ENCODE measurements at places on chromosomes 11 and 22.

- no peak for DNase-seq
Measured at GRCh38 chr11:78284260-78284659, 95.5 kb downstream of the USP35 start.

- no peak for DNase-seq
Measured at GRCh38 chr11:134438542-134439537, 26.8 kb upstream of the B3GAT1 start.

GRCh38 chr11:38721586-38722315 is 2123.7 kb upstream of the RAG2 start:
- no peak for DNase-seq

- DNase-seq: peak; percentile 62
Measured at GRCh38 chr11:108112057-108112456, 9.3 kb upstream of the ACAT1 start.

- peak; percentile 48 for DNase-seq
Measured at GRCh38 chr11:84780689-84781293, 846.4 kb downstream of the DLG2 start.

GRCh38 chr11:12246989-12247388 is 130.4 kb upstream of the PARVA start:
- no peak for DNase-seq

DNA sequence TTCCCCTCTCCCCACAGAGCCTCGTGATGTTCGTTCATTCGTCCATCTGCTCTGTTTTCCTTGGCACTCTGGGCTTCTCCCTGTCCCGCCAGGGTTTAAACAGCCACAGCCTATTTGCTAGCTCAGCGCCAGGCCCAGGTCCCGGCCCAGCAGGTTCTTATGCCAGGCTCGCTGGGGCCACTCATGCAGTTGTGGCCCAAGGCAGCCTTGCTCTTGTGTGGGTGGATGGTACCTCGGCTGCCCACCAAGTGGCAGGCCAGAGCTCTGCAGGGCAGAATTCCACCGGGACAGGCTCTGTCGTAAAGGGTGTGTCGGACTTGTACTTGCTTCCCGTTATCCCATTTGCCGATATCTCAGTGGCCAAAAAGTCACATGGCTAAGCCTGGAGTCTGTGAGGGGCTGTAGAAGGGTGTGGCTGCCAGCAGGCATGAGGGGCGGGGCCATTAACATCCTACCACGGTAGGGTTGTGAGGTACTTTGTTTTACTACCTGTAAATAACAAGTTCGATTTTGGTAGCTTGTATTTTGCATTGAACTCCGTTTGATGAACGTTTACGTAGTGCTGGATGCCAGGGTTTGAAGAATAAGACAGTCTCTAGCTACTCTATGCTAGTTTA is 7.9 kb downstream of the FAM118A start:
- DNase-seq: peak; percentile 75

- DNase-seq: no peak
Measured at GRCh38 chr22:49179175-49179574, 648.5 kb downstream of the BRD1 start.

GRCh38 chr22:24730864-24731263 is 43.7 kb downstream of the PIWIL3 start:
- DNase-seq: no peak

DNA sequence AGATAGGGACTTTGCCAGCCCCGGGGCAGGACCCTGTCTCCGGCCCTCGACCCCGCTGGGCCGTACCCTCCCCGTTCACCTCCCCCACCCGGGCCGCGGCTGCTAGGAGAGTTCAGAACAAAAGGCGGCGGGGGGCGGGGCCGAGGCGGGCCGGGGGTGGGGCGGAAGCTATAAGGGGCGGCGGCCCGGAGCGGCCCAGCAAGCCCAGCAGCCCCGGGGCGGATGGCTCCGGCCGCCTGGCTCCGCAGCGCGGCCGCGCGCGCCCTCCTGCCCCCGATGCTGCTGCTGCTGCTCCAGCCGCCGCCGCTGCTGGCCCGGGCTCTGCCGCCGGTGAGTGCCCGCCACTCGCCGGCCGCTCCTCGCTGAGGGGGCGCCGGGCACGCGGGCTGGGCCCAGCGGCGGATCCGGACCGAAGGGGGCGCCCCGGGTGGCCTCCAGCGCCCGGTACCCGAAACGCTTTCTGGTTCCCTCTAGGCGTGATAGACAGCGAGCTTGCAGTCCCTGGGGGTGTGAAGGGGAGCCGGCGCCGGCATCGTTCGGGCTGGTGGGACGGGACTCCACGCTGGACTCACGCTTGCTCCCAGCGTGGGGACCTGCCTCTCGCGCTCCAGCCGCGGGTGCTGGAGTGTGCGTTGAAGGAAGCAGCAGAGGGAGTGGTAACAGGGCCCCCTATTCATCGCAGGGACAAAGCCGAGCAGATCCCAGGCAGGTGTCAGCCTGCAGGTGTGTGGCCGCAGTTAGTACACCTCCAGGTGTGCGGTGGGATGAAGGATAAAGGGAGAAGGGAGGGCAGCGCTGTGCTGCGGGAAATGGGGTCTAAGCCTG is at the start of gene MMP11:
Gene MMP11 (plus strand): TSS at position 201 of the 825 bp plus-strand sequence. CDS start 22 bp downstream, at position 223.
- DNase-seq: no peak

DNA sequence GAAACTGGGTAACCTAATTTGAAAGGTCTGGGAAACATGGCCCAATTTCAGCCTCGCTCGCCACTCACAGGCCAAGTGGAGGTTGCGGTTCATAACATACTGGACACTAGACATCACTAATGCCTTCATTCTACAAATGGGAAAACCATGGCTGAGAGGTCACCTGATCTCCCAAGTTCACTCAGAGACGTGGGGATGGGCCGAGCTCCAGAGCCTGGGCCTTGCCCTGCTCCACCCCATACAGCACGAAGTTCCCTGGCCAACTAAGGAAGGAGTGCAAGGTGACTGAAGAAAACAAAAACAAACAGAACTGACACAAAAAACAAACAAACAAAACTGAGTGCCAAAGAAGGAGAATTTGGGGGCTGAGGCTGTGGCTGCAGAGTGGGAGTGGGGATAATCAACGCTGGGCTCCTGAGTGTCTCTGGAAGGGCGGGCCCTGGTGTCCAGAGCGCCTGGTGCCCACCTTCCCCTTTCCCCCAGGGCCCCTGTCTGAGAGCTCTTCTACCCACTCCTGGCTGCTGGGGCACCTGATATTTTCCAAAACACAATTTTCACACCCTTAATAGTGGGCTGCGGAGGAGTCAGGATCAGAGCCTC is 46.5 kb upstream of the ADA2 start:
- DNase-seq: no peak

DNA sequence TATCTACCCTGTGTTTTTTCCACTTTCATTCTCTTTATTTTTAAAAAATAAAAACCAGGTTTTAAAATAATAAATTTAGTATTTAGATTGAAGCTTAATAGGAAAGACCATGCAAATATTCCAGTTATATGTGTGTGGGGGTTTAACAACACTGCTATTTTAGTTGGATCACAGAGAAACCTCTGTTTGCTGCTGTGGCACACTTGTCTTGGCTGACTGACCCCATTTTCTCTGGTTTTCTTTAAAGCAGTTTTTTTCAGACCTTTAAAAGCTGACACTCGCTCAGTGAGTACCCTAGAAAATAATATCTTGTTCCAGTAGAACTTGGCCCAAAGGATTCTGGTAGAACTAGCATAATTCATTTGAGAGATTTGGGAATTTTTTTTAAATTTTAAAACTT is 31.6 kb downstream of the ACER3 start:
- DNase-seq: no peak

DNA sequence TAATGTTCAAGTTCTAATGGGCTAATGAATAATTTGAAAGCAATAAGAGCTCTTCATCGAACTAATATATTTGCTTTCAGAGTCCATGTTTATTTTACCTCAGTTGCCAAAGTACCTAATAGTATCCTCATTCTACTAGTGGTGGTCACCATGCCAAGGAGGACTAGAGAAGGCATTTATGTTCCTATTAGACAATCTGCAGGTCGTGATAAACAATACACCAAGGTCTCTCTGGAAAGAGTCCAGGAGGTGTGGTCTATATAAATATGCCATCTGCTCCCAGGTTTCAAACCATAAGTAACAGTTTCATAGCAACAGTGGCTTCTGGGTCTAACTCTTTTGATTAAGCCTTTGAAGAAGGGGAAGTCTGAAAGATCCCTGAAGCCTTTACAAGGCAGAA is 42.9 kb downstream of the ARFGAP3 start:
- no peak for DNase-seq

GRCh38 chr11:134517115-134517514 is 105.1 kb upstream of the B3GAT1 start:
- DNase-seq: no peak

DNA sequence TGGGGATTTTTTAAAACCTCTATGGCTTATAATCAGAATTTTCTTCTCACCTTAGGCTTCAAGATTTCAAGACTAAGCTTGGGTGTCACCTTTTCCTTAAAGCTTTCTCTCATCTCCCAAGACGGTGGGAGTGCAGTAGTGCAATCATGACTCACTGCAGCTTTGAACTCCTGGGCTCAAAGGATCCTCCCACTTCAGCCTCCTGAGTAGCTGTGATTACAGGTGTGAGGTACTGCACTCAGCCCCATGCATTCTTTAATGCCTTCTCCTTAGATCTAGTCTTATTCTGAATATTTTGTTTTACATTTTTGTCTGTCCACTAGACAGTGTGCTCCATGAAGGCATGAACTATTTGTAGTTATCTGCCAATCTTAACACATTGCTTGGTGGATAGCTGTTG is 55.7 kb upstream of the FAT3 start:
- no peak for DNase-seq

DNA sequence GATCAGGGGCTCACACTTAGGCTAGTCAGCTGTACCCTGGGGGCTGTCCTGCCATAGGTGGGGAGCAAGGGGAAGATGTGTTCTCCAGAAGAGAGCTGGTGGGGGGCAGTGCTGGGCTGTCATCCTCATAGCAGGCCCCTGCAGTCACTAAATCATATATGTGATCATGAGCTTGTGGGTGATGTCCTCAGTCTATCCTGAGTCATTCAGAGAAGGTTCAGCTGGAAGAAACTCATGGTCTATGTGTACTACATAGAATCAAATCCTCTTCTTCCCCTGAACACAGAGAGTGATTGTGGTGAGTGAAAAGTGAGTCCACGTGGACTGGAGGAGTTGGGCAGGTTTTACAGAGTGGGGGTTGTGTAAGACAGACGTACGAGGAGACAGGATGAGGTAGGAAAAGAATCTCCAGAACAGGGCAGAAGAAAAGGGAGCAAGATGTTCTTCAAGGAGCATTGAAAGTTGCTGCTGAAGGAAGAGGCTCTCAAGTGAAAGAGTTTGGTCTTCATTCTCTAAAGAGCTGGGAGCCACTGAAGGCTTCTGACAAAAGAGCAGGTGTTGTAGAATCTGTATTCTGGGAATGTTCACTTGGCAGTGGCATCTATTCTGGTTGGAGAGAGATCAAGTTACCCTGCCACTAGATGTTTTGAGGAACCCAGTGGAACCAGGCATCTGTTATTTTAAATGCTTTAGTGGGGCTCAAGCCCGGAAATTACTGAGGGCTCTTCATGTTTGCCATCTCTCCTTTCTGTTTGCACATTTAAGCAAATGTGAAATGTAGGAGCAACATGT is 68.9 kb downstream of the C22orf31 start:
- peak; percentile 55 for DNase-seq

DNA sequence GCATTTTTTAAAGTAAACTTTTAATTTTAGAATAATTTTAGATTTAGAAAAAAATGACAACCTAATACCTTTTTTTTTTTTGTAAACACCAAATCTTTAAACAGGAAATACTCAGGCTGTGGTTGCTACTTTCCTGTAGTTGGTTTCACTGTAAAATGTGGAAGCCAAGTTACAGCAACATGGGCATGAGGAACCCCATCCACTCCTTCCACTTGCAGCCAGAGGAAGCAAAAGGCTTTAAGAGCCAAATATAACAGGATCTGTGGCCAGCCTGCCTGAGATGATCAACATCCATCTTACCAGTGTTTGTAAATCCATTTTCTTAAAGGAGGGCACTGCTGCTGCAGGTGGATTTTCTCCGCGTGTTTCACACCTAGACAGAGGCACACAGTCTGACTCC is 66.2 kb downstream of the TNRC6B start:
- no peak for DNase-seq

- no peak for DNase-seq
Measured at GRCh38 chr11:128814856-128815705, 52.0 kb downstream of the KCNJ1 start.

GRCh38 chr11:12259956-12260355 is 117.4 kb upstream of the PARVA start:
- no peak for DNase-seq

GRCh38 chr11:8019314-8020243 is 32.4 kb downstream of the EIF3F start:
- no peak for DNase-seq

GRCh38 chr11:66745356-66746235 is 16.6 kb upstream of the SPTBN2 start:
- DNase-seq: peak; percentile 40

DNA sequence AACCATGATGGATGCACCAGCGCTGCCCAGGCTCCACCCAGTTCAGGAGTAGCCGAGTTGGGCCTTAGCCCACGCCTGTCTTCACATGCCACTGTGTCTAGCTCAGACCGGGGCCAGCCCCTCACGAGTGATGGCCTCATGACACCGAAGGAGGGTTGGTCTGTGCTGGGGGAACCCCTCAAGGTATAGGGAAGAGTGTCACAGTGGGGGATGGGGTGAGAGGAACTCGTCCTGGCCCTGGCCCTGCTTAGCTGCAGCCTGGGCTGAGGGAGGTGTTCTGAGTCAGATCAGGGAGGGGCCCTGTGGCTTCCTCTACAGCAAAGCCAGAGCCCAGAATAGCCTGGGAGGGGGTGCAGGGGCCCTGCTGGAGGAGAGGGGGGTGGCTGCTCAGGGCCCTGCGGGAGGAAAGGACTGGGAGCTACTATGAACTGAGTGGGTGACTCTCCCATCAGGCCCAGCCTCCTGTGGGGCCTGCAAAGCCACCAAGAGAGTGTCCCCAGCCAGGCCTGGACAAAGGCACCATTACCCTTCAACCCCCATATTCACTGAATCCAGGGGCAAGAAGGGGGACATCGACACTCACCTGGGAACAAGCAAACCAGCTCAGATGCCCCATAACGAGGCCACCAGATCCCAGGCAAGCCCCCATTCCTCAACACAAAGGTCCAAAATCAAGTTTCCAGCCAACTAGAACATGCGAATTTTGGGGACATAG is 41.2 kb downstream of the IGLL5 start:
- DNase-seq: no peak

DNA sequence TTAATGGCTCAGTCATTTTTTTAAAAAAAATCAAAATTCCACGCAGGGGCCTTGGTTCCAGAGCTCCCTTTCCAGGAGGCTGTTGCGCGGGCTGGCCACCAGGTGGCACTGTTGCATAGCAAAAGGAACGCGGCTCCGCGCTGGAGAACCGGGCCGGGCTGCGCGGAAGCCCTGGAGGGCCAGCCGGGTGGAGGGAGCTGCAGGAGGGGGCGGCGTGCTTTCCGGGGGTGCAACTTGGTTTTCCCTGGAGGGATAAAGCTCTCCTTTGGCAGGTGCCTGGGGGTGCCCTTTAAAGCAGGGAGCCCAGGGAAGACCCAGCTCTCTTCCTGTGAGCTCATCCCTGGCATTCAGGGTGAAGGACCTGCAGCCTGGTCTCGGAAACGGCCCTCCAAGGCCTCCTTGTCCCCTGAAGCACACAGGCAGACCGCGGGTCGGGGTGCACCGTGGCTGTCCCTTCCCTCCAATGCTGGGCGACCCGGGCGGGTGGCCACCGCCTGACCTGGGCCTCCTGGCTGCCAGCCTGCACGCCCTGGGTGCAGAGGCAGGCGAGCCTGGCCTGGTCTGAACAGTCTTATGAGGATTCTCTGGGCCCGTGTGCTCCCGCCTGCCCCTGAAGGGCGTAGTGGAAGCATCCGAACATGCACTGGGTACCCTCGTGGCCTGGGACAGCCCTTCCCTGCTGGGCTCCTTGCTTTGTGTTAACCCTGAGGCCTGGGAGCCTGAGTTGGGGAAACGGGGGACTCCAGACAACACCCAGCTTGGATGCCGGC is 23.4 kb downstream of the KRTAP5-5 start:
- no peak for DNase-seq

- no peak for DNase-seq
Measured at GRCh38 chr11:34029176-34029575, 22.4 kb upstream of the CAPRIN1 start.
